ENCODE measurements at places on chromosomes 4 and X.

- DNase-seq: no peak
These were observed 233.5 kb upstream of the PGRMC2 start for GRCh38 chr4:128521156-128521555.

- DNase-seq: no peak
These were observed 574.0 kb upstream of the GALNTL6 start for GRCh38 chr4:171239196-171239595.

- DNase-seq: no peak
These were observed 951.5 kb upstream of the POU3F4 start for GRCh38 chrX:82556588-82556987.

DNA sequence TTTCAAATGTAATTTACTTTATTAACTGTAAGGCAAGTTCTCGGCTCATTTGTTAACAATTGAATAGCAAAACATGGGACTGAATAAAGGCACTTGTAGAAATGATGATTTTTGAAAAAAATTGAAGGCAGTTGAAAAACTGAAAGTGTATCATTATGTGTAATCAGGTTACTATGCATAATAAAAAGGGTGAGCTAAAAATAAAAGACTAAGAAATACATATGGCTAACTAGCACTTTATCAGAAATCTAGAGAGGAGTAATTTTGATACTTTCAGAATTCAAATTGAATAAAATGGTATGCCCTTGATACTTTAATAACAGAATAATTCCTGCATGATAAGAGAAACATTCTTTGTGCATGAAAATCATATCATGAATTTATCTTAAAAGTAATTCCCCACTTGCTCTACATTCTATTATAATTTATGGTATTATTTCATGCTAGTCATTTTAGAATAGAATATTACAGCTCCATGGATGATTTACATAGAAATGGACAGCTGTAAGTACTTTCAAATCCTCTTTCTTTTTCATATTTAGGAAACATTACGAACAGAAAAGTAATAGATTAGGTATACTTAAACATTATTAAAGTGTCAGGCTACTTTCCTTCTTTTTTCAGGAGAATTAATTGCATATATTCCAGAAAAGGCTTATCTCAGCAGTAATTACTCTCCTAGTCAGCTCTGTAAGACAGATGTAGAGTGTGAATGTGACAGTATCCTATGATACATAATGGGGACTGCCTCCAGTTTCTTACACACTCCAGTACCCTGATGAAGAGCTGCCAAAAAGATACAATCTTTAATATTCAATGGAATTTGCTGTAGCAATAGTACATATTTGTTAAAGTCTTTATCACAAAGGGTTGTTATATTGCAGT is 697.3 kb downstream of the CCSER1 start:
- no peak for DNase-seq

DNA sequence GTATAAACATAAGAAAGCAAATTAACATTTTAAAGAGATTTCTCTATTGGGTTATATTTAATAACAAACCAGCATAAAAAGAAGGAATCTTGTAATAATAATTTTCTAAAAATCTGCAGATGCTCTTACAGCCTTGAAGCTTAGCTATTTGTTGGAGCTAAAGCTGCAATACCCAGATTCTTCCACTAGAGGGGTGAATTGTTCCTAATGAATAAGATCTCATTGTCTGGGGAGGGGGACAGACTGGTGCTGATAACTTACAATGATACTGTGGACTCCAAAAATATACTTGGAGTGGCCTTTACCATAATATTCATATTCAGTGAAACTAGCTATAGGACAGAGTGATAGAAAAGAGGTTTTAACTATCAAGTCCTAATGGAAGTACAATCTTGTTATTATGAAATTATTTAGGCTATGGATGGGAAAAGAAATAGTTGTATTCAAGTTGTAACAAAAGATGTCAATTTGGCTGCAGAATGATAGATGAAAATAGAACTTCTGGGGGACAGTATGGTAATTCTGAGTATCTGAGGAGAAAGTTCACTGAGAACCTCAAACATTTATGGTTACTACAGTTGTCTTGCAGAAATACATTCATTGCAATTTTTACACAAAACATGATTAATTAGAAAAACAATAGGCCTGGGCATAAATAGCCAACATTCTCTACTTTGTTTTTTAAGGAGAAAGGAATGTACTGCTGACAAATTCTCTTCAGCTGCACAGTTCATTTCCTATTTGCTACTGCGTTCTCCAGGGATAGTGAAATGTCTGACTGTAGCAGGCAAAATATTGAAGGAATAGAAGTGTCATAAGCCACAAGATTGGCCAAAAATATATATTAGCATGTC is 443.3 kb downstream of the GBA3 start:
- no peak for DNase-seq

DNA sequence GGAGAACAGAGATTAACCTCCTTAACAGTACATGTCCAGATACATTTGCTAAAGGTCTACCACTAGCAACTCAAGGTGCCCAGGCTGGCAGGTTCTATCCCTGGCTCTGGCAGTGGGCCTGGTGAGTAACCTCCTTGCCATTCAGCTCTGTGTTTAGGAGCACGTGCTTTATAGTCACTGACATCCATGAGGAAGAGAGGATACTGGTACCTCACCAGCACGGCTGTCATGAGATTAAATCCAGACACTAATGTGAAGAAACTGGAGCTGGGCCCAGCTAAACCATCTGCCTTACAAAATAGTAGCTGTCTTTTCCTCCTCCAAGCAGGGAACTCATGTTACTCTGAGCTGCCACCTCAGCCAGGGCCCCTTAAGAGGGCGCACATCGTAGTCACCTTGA is 45.3 kb downstream of the GPRASP3 start:
- no peak for DNase-seq

DNA sequence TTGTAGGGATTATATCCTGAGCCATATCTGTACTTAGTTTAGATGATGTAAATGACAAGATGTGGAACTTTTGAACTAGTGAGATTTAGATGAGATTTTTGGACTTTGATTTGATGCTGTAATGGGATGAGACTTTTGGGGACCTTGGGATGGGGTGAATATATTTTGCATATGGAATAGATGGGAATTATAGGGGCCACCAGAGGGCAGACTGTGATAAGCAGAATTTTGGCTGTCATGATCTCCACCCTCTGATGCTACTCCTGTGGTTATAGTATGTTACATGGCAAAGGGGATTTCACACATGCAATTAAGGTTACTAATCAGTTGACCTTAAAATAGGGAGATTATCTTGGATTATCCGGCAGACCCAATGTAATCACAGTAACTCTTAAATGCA is 214.0 kb upstream of the NHS start:
- DNase-seq: no peak

GRCh38 chr4:128862608-128863311 is 53.3 kb downstream of the JADE1 start:
- DNase-seq: no peak

DNA sequence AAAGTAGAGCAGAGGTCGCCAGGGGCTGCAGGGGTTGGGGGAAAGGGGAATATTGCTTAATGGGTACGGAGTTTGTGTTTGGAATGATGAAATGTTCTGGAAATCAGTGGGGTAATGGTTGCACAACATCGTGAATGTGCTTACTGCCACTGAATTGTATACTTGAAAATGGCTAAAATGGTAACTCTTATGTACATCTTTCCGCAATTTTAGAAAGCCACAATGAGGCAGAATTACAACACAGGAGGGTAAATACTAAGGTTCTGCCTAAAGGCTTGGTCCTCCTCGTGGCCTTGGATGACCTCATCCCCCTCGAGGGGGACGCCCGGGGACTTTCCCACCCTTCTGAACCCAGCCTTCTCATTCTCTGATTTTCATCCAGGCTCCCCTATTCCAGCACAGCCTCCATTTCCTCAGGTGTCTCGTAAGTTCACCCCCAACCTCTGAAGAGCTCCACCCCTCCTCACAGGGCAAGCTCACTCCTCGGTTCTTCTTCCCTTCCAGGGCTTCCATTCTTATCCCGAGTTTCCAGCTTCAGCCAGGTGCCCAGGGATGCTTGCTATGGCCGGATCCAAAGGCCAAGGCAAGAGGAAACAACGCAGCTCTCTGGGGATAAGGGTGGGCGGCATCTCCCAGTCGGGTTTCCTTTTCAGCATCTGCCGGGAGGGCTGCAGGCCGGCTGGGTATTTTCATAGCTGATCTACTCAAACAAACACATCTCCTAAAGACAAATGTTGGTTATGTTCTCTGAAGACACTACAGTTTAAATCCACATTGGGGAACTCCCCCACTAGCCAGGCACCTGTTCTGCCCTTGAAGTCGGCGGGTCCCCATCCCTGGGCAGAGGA is 71.3 kb upstream of the ACSL1 start:
- no peak for DNase-seq

GRCh38 chr4:141686879-141687278 is 50.5 kb downstream of the IL15 start:
- no peak for DNase-seq

DNA sequence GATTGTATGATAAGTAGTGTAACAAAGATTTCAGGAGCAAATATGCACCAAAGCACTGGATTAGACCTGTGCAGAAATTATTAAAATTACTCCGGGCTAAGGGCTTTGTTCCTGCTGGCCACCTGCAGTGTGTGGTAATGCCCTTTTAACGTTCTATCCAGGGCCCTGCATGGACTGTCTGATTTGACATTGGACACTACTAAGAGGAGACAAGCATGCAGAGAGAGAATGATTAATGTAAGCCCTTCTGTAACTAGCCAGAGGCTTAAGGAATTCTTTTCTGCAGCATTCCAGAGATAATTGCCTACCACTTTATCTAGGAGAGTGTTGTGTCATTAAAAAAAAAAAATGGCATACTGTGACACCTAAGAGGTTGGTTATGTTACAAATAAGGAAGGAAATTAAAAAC is 117.0 kb downstream of the PCDH7 start:
- DNase-seq: no peak

- no peak for DNase-seq
These were observed 280.5 kb downstream of the FBXW7 start for GRCh38 chr4:152255437-152255836.

- no peak for DNase-seq
These were observed 55.0 kb downstream of the RBM46 start for GRCh38 chr4:154836030-154836429.

DNA sequence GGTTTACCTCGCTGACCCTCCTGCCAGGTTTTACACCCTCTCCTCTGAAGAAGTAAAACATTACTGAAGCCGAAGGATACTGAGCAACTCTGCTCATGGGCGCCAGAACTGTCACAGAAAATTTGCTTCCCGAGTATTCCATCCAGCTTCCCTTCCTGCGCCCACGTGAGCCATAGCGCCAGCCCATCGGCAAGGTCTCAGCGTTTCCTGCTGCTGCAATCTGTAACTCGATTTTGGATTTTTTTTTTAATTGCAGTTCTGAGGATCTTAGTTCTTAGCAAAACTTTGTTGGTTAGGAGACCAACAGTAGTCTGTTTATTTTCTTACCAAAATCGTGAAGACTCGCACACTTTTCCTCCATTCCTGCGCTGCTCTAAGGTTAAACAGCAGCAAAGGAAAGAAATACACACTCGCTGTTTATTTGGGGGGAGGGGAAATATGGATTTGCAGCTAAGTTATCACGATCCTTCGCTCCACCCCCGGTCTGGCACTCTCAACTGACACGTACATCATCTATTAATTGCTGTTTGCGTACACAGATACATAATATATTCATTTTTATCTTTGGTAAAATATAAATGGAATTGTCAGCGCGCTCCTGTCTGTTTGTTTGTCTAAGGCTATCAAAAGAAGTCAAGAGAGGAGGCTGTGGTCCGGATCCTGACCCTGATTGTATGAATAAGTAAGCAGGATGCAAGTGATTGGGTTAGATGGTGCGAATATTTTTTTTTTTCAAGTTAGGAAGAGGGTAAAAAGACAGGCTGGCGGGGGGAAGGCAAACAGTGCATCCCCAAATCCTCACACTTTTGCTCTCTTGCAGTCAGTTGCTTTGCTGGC is at the start of gene TLL1:
TSS of gene TLL1 (plus strand) at position 777 of the 837 bp plus-strand sequence. CDS start 668 bp downstream, outside the sequence.
- DNase-seq: no peak

- DNase-seq: no peak
These were observed 20.1 kb downstream of the LYAR start for GRCh38 chr4:4269856-4270255.

DNA sequence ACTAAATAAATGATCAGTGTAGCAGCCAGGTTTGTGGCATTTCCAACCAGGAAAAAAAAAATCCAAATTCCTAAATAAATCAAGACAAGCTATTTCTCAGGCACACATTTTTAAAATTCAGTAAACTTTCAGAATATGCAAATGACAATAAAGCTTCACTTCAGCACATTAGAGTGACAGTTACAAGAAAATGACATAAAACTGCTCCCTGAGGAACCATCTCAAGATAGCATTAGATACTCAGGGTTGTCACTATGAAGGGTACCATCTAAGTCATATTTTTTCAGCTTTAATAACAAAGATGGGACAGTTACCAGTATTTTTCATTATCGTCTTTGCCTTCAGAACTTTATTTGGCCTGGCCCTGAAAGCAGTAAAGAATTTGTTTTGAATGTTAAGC is 411.3 kb upstream of the RASGEF1B start:
- DNase-seq: no peak

DNA sequence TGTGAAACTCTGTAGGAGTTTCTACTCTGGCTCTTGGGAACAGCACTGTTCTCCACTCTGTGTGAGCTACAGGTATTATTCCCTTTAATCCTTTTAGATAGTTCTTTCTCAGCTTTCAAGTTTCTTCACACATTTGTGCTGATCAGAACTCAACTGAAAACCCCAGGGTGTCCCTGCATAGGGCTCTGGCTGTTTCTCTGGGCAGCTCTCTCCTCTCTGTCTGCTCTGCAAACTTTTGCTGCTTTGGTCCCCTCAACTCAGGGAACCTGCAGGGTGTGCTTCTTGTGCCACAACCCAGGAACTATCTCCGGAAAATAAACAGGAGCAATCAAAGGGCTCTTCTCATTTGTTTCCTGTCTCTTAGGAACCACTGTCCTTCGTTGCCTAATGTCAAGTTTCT is 196.6 kb upstream of the GABRA2 start:
- no peak for DNase-seq

- DNase-seq: no peak
These were observed 165.7 kb downstream of the DCLK2 start for GRCh38 chr4:150243932-150244331.

- no peak for DNase-seq
These were observed 473.3 kb upstream of the ADGRL3 start for GRCh38 chr4:60726779-60727178.

DNA sequence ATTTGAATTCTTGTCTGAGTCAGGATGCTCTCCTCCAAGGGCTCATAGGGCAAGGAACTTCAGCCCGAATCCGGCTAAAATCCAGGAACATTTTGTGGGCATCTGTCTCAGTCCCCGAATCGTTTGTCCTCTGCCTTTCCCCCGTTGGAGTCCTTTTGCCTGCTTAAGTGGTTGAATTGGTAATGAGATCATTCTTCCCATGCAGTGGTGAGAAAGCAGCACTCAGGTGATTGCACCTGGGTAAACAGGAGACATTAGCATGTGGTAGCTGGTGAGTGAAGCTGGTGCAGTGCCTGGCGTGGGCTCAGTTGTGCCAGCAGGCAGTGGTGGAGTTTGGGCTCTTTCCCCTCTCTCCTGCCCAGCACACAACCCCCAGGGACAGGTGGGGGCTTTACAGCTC is 61.9 kb upstream of the MTM1 start:
- no peak for DNase-seq

DNA sequence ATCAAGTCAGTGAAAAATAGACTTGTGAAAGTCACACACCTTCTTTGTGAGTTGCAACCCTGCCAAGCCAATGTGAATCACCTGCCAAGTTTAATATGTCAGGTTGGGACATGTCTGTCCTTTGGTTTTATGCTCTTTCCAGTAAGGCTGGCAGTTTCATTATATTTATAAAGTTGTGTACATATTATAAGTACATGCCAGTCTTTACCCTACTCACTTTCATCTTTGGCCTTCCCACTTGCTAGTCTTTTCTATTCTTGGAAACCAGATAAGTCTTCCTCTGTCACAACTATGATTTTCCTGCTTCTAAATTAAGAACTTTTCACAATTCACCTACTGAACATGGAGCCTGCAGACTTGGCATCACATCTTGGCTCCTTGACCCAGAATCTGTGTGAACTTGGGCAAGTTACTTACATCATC is 680.7 kb upstream of the BOD1L1 start:
- no peak for DNase-seq

Data from type B pancreatic cell (in vitro differentiated cells).